ENCODE measurements at places on chromosomes 11 and 22. TPM values are rescaled to one million over a fixed set of nuclear protein-coding genes. Genes with fewer than 3 reads are reported as not detected.

GRCh38 chr22:37930270-37930951 is 23.0 kb downstream of the C22orf23 start:
- no peak for DNase-seq

- DNase-seq: no peak
Measured at GRCh38 chr11:29634244-29634643, 382.6 kb downstream of the KCNA4 start.

GRCh38 chr22:28810821-28811491 is 10.6 kb upstream of the XBP1 start:
- peak; percentile 36 for DNase-seq

- no peak for DNase-seq
Measured at GRCh38 chr11:9969068-9969467, 305.2 kb downstream of the SWAP70 start.

- no peak for DNase-seq
Measured at GRCh38 chr11:48074425-48075181, 94.2 kb downstream of the PTPRJ start.

GRCh38 chr11:74926304-74927030 is 22.4 kb downstream of the XRRA1 start:
- no peak for DNase-seq

GRCh38 chr22:24390156-24390555 is 37.2 kb upstream of the ADORA2A start:
- DNase-seq: no peak

- no peak for DNase-seq
Measured at GRCh38 chr11:61727401-61727811, 25.0 kb upstream of the MYRF start.

DNA sequence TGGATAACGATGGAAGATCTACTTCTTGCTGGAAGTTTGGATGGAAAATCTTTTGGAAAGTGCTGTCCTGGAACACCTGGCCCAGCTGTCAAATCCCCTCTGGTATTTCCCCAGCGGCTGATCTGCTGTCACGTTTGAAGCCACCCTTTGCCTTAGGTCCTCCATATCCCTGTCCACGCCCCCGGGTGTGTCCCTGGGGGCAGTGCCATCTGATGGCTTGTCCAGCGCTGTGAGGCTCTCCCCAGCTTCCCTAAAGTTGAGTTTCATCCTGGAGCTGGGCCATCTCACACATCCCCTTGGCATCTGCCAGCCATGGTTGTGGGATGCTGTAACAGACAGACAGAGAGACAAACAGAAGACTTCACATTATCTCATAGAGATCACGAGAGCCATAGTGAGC is 3.1 kb upstream of the IGLL1 start:
- DNase-seq: no peak

DNA sequence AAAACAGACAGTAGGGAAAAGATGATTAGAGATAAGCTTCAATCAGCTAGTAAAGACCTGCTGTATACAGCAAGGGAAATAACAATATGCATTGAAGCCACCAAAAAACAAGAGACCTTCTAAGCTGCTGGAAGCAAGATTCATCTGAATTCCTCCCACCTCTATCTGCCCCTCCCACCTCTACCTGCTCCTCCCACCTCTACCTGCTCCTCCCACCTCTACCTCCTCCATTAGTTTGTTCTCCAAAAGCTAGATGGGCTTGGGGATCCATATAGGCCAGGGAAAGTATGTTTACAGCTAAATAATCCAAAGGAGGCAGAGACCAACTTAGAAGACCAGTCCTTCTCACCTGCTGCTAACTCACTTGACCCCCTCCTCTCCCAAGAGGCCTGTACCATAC is 33.2 kb downstream of the PAK1 start:
- no peak for DNase-seq

- peak; percentile 16 for DNase-seq
Measured at GRCh38 chr22:45441138-45441537, 27.6 kb downstream of the RIBC2 start.

DNA sequence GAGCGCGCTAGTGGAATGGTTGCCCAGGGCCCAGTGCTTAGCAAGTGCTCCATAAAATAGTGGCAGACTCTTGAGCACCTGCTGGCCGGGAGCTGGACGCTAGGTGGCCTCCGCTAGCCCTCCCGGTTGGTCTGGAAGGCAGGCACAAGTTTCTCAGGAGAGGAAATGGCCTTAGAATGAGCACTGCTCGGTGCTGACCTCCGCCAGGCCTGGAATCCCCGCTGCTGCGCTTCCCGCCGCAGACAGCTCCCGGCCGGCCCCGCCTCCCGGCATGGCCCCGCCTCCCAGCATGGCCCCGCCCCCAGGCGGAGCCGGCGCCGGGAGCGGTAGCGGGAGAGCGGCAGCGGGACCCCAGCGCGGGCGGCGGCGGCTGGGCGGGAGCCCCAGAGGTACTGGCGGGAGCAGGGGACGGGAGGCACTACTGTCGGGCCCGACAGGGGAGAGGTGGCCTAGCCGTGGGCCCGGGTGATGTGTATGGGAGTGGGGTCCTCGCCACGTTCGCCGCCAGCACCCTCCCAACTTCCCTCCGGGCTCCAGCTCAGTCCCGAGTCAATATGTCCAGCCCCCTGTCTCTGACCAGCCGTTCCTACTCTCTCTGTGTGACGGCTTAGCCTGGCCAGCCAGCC is at the start of gene SIPA1:
Gene SIPA1 (plus strand): TSS at position 308 of the 626 bp plus-strand sequence. CDS start 2,821 bp downstream, outside the sequence.
- DNase-seq: peak; percentile 77

- no peak for DNase-seq
Measured at GRCh38 chr11:16278273-16278672, 78.1 kb downstream of the SOX6 start.

- DNase-seq: no peak
Measured at GRCh38 chr11:87007963-87008362, 29.8 kb upstream of the TMEM135 start.

GRCh38 chr22:44407987-44408828 is 89.8 kb downstream of the RTL6 start:
- no peak for DNase-seq

- peak; percentile 58 for DNase-seq
Measured at GRCh38 chr22:19178065-19178656, 375 bp downstream of the SLC25A1 start.

DNA sequence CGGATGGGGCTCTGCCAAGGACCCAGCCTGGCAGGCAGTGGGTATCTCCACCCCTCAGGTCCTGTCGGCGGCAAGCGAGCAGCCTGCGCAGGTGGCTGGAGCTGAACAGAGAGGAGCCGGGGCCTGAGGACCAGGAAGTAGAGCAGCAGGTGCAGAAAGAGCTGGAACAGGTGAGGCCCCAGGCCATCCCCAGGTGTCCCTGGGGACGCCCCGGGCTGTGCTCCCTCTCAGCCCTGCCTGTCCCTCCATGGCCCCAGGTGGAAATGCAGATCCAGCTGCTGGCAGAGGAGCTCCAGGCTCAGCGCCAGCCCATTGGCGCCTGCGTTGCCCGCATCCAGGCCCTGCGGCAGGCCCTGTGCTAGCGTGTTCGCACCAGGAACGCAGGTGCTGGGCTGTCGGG is 44.0 kb downstream of the PISD start:
- DNase-seq: no peak

DNA sequence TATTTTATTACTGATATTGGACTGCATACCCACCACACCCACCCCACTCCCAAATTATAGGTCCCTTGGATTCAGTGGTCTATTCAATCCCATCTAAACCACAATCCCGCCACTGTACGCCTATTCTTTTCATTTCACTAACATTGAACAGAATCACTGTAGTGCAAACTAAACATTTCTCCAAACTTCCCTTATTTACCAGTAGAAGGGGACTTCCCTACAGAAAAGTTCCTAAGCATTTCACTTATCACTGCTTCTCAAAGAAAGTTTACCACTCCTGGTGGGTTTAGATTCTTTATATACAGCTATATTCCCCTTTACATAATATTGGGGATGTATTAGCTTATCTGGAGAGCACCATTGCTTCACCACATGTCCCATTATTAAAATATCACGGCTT is 29.3 kb downstream of the OR8B12 start:
- DNase-seq: no peak

DNA sequence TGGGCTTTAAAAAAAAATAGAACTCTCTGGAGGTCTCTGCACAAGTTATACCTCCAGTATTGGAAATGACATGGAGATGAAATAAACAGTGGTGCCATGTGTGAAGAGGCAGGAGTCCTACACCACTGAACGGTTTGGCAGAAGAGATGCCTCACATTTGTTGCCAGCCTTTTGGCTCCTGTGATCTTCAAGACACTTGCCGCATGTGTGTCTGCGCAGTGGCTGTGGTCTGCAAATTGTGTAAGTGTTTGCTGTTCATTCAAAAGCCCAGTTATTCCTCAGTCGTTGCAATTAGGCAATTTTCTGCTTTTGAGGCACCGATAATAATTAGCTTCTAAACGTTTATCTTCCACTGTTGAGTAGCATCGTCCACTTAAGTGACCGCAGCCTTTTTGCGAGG is 319.1 kb downstream of the BRD1 start:
- no peak for DNase-seq

- no peak for DNase-seq
Measured at GRCh38 chr11:132490978-132491377, 1041.3 kb downstream of the OPCML start.

- peak; percentile 42 for DNase-seq
Measured at GRCh38 chr11:122628810-122629555, 26.5 kb upstream of the UBASH3B start.

GRCh38 chr22:19516378-19517170 is 7.6 kb downstream of the CLDN5 start:
- DNase-seq: no peak

- no peak for DNase-seq
Measured at GRCh38 chr11:81870815-81871214, 862.8 kb downstream of the FAM181B start.

GRCh38 chr11:69483691-69484426 is 2.4 kb downstream of the LINC01488 start:
- no peak for DNase-seq

GRCh38 chr22:20566420-20567260 is 59.2 kb downstream of the MED15 start:
- DNase-seq: peak; percentile 80

GRCh38 chr11:25838918-25839625 is 492.9 kb upstream of the ANO3 start:
- DNase-seq: no peak

DNA sequence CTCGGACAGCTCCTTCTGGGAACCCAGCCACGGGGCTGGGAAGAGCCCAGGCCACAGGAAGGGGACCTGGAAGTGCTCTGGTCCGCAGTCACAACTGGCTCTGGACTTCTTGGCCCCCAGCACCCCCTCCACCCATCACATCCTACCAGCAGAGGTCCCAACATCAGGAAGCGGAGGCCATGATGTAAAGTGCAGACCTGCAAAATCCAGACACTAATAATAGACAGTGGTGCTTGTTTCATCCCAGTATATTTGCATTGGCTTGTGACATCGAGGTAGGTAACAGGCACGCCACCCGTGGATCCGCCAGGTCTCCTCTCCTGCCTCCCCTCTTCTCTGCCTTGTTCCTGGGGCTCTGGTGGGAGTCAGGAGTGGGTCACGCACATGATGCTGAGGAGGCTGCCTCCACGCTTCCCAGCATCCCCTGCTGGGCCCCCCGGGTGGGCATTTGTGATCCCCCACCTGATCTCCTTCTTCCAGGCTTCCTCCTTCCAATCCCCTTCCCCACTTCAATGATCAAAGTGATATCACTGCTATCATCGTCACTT is 1454.0 kb downstream of the BRD1 start:
- DNase-seq: no peak

- no peak for DNase-seq
Measured at GRCh38 chr22:33639588-33640254, 280.6 kb downstream of the LARGE1 start.

DNA sequence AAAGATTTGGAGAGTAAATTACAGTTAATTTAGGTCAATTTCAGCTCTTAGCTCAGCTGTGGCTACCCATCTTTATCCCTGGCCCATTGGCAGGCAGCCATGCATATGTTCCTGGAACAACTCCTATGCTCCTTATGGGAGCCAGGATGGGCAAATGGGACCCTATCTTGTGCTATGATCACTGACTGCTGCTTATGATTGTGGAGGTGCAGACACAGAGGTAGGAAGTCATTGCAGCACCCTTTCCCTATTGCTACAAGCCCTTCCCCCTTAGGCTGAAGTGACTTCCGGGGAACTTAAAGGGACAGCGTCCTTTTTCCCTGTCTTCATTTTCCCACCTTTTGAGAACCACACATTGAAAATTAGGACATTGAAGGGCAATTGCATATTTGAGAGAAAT is 112.7 kb downstream of the FCHSD2 start:
- no peak for DNase-seq

GRCh38 chr22:38108561-38109319 is 1.7 kb downstream of the BAIAP2L2 start:
- no peak for DNase-seq

Gene ARHGAP8
- total RNA-seq: 3.1 TPM

Gene NTM
- not detected for total RNA-seq

Gene C11orf65
- 0.41 TPM for total RNA-seq

Gene CYP2D6
- 8.8 TPM for total RNA-seq

Gene PACSIN3
- 1.0 TPM for total RNA-seq

Gene AIFM3
- 1.7 TPM for total RNA-seq

Gene LARGE1
- total RNA-seq: 2.6 TPM

Gene ASPHD2
- 5.3 TPM for total RNA-seq

Gene F2
- total RNA-seq: not detected

Gene PLEKHA7
- total RNA-seq: 8.3 TPM

Gene PAX6
- not detected for total RNA-seq

Gene PRG2
- total RNA-seq: 0.44 TPM

Gene ABTB2
- 0.93 TPM for total RNA-seq

Gene HBG1
- total RNA-seq: 3.3 TPM

All from T-cell (primary cell).